ENCODE measurements at places on chromosomes 3 and 15.

DNA sequence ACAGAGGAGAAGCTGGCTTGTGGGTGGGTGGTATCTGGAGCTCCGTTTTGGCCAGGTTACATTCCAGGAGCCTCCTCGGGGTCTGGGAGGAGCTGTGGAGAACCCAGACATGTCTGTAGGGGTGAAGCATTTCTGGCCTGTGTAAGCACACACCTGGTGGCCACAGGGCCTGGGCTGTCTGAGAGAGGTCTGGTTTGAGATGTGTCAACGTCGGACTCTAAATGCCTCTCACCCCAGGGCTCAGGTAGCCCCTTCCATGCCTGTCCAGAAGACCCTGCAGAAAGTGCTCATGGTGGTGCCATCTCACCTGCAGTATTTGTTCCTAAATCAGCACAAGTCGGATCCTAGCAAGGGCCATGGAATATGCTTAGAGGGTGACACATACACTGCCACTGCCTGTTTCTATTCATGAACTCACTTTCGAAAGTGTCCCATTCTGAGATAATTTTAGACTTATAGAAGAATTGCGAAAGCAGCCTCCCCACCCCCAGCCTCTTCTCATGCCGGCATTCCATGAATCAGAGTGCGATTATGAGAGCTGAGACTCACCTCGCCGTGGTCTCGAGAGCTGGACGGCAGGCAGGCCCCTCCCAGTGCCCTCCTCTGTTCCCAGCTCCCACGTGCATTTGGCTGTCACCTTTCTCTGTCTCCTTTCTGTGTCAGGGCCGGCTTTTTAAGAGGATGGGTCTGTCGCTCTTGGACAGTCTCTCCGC, 63.7 kb downstream of the KLF15 start:
- DNase-seq: no peak

GRCh38 chr3:52513281-52513680, 18.1 kb downstream of the STAB1 start:
- DNase-seq: no peak

DNA sequence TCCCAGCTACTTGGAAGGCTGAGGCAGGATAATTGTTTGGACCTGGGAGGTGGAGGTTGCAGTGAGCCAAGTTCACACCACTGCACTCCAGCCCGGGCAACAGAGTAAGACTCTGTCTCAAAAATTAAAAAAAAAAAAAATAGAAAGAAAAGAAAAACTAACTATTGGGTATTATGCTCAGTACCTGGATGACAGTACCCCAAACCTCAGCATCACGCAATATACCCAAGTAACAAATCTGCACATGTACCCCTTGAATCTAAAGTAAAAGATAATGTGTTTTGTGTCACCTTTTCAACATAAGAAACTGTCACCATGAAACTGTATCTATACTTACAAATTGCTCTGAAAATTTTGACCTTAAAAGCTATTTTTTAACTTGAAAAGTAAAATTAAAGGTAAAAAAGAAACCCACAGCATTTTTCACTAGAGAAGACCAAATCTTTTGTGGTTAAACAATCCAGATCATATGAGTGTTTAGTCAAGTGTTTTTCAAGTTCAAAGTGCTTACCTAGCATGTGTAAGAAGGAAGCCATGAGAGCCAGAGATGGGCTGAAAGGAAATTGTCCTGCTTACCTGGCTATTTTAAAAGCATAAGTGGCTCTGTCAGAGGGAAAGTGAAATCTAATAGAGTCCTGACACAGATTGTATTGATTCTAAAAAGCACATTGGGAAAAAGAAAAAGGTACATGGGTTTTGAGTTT, 50.5 kb downstream of the MYO1E start:
- DNase-seq: no peak

- no peak for DNase-seq
Measured at GRCh38 chr3:10933021-10933420, 59.5 kb upstream of the SLC6A1 start.

GRCh38 chr3:46386205-46386604, 15.5 kb downstream of the CCR5 start:
- no peak for DNase-seq

DNA sequence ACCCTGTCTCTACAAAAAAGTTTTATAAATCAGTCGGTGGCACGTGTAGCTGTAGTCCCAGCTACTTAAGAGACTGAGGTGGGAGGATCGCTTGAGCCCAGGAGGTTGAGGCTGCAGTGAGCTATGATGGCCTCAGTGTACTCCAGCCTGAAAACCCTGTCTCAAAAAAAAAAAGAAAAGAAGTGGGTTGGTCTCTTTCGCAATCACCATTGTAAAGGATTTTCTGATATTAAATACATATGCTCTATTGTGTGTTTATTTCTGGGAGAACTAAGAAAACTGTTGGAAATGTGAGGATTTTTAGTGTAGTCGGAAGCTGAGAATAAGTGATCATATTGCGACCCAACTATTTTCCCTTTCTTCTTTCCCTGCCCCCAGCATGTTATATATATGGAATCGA, 7.5 kb downstream of the ZNF710 start:
- no peak for DNase-seq

DNA sequence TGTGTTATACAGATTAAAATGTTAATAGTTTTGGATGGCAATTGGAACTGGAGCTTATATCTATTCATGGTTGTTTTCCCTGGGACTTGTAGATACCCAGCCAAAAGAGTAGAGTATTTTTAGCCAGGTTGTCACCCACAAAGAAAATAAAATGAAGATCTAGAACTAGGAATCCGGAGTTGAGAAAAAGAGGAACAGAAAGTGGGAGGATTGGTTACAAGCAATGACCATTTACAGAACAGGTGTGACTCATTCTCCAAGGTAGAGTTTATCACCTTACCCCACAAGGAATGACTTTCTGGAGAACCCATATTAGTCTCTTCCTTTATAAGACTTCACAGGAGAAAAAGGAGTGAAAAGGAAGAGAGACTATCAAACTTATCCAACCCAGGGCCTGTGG, 99.8 kb downstream of the TMEM108 start:
- DNase-seq: no peak

DNA sequence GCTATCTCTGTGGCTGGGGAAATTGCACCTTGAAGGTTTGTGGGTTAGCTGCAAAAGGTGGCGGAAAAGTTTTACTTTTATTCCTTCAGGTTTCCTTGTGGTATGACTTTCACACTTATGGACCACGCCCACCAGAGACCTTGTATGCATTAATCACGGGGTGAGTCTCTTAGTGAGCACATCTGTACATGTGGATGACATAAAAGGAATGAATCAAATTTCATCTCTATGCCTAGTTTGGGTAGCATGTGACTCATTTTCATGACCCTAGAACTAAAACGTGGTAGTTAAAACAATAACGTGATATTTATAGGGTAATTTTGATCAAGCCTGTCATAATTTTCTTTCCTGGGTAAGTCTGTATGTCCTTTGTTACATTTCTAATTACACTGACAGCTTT, 141.7 kb downstream of the PDCD6IP start:
- no peak for DNase-seq

DNA sequence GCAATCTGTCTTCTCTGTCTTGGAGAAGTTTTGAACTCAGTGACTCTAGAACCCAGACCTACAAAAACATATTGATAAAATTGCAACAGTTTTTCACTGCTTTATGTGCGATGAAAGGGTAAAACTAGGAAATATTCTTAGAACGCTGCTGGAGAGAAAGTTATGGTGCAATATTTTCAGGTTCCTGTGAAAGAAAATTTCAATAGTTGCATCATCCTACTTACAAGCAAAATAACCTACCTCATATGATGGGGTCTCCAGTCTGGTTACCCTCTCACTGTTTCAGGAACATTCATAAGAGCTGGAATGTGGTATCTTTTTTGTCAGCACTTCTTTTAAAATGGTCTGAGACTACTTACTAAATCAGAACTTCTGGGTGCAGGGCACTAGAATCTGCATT, 27.1 kb downstream of the GATM start:
- no peak for DNase-seq

- DNase-seq: no peak
Measured at GRCh38 chr3:89155811-89156210, 48.4 kb downstream of the EPHA3 start.

GRCh38 chr3:156429125-156429524, 125.8 kb downstream of the SSR3 start:
- no peak for DNase-seq

DNA sequence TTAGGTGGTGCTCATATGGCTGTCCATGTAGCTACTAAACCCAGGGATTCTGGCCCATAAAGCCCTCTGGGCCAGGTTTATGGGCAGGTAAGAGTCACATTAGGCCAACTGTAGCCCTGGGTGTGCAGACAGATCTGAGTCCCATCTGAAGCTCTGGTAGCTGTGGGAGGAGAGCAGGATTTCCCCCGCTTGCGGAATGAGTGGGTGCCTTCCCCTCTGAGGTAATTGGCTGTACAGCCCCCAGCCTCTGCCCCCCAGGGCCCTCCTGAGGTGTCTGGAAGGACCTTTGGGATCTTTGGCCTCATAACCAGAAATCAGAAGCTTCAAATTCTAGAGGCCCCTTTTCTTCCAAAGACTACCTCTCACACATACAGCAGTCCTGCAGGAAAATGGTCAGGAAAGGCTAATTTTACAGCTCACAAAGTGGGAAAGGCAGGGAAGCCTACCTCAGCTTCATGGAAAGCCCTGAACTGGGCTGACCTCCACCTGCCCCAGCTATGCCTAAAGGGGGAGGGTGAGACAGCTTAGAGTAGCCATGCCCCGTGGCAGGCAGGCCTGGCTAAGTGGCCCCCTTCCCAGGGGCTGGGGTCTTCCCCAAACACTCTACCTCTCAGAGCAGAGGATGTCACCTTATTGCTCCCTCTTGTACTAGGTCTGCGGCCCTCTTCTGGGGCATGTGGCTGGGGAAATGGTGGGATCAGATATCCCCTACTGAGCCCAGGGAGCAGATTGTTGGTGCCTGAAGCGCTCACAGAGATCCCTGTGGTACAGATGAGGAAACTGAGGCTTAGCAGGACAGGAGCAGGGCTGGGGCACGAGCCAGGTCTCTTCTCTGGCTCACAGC, 16.8 kb downstream of the HEMK1 start:
- DNase-seq: no peak

DNA sequence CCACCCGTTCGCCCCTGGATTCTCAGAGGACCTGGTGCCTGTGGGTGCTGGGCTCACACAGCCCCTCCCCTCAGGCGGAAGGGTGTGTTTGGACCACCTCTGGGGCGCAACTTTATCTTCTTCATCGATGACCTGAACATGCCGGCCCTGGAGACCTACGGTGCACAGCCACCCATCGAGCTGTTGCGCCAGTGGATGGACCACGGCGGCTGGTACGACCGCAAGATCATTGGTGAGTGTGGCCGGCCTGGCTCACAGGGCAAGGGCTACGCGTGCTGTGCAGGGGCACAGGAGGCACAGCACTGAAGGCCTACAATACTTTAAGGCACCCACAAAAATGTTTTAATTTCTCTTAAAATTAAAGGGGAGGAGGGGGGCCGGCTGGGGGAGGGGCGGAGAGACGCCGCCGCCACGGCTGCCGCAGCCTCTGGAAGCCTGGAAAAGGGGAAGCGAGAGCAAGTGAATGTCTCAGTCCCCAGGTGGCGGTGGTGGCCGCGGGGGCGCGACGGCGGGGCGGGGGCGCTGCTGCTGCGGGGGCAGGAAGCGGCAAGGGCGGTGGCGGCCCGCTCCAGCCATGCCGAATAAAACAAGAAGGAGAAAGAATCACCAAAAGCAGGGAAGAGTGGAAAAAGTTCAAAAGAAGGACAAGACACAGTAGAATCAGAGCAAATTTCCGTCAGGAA, 56.8 kb downstream of the DNAH1 start:
- no peak for DNase-seq

- DNase-seq: no peak
Measured at GRCh38 chr3:166706094-166706493, 674.0 kb downstream of the ZBBX start.

GRCh38 chr3:23805633-23806533, at the start of gene UBE2E1:
TSS of gene UBE2E1 (plus strand) at chr3:23805955. CDS start at chr3:23807270, 1,315 bp downstream.
- DNase-seq: peak; percentile 39

DNA sequence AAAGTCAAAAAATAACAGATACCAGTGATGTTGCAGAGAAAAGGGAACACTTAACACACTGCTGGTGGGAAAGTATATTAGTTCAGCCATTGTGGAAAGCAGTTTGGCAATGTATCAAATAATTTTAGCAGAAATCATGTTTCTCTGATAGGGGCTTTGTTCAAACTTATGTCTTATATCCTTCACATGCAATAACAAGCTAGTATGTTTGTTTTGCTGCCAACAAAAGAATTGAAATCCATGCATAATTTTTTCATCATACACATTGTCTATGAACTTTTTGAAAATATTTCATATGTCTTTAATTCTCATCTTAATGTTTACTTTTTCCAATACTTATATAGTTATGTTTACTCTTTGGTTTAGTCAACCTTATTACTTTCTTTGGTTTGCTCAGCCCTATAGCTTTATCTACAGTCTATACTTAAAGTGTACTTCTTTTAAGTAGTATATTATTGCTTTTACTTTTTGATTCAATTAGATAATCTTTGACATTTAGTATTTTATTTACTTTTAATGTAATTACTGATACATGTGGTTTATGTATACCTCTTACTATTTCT, 639.6 kb upstream of the CBLB start:
- no peak for DNase-seq

- no peak for DNase-seq
Measured at GRCh38 chr15:98860281-98861041, 147.1 kb downstream of the PGPEP1L start.

- peak; percentile 18 for DNase-seq
Measured at GRCh38 chr15:50907601-50908208, 778 bp upstream of the AP4E1 start.

GRCh38 chr15:58980351-58980939, 7.0 kb upstream of the RNF111 start:
- DNase-seq: no peak

- DNase-seq: no peak
Measured at GRCh38 chr15:89479173-89479572, 17.2 kb downstream of the RHCG start.

DNA sequence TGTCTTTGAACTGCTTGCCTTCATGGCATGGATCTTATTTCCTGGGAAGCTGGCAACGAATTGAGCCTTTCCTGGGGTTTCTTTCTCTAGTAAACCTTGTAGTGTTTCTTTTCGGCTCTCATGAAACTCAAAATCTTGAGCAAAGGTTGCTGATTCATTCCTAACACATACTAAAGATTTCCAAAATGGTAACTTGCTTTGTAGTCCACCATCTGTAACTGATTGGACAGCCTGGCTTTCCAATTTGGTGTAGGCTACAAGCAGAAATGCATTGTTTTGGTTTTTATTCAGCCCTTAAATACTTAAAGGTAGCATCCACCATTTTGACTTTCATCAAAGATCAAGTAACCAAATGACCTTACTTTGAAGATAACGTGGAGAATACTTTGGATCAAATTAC, 38.1 kb downstream of the LRTM1 start:
- no peak for DNase-seq

DNA sequence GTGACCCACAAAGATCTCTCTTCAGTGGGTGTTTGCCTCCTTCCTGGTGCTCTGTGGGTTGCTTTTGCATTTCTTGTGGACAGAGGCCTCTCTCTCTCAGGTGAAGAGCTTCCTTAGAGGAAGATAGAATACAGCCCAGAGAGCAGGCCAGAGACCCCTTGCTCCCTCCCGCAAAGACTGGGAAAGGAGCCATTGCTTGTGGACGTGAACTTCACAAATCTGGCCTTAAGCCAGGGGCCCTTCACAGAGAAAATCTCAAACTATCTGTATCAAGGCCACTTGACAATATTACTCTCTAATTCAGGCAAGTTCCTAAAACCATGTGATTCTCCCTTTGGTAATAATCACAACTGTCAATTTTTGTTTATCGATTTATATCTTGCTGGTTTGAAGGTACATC, 30.4 kb upstream of the CLK3 start:
- DNase-seq: no peak

- DNase-seq: no peak
Measured at GRCh38 chr15:94411846-94412245, 180.5 kb downstream of the MCTP2 start.

GRCh38 chr3:89223188-89223587, 115.8 kb downstream of the EPHA3 start:
- no peak for DNase-seq

- DNase-seq: no peak
Measured at GRCh38 chr15:94792196-94792595, 560.8 kb downstream of the MCTP2 start.
